Fibroblast of gingiva (primary cell): ENCODE measurements at places on chromosomes 12 and 14.

- DNase-seq, result no peak
Observed at GRCh38 chr12:87302126-87302745, 727.0 kb downstream of the C12orf50 start.

DNA sequence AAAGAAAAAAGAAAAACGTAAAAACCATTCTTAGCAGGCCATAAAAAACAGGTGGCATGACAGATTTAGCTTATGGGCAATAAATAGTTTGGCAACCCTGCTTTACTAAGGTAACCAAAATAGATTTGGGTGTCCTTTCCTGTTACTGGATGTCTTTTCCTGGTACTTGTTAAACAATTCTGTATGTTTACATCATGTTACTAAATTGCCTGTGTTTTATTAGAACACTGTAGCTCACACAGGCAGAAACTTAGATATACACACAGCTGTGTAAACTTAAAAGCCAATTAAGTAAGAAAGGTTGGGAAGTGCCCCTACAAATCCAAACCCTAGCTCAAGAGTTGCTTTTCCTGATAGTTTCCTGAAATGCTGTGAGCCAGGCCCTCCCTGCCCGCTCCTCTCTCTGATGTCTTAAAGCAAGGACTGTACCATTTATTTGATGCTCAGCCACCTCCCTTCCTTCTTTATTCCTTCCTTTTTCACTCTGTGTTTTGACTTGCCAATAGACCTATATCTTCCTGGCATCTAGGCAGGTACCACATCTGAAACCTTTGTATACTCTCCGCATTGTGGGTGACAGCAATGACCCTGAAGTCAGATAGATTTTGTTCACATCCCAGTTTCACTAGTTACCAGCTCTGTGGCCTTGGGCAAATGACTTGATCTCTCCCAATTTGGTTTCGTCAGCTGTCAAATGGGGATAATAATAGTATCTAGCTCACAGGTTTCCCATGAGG, 3.7 kb upstream of the CAMKK2 start:
- no peak for DNase-seq

- no peak for DNase-seq
Observed at GRCh38 chr12:16074894-16075293, 163.8 kb downstream of the DERA start.

DNA sequence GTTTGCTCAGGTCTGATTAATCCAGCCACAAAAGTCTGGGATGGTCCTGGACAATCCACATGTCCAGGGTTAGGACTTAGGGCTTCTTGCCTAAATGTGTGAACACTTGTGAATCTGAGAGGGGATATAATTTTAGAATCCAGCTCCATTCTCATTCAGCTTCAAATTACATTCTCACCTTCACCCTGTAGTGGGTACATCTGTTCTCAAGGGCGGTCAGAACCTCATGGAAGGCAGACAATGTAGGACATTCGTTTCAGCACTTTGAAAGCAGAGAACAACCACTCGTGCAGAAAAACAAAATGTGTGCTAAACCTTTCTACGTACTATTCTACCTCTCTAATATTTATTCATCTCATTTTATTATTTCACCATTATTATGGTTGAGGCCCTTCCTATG, 1.2 kb downstream of the TMEM229B start:
- DNase-seq, result no peak

- no peak for DNase-seq
Observed at GRCh38 chr14:71642715-71643114, 289.5 kb upstream of the RGS6 start.

DNA sequence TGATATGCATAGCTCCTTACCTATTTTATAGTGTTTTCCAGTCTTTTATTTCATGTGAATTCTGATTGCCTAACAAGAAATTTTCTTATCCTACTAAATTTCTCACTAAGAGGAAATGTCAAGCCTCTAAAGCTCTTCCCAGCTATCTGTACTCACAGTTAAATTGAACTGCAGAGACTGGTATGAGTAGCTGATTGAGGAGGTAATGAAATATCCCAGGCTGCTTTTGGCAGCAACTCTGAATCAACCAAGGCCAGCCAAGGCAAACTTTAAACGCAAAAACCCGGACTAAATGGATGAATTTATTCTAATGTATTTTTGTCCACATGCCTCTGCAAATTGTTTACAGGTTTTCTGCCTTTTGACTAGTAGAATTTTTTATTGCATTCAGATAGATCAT, 119.1 kb upstream of the PMCH start:
- DNase-seq, result no peak

GRCh38 chr12:132454193-132454932, 35.6 kb upstream of the FBRSL1 start:
- DNase-seq, result no peak

DNA sequence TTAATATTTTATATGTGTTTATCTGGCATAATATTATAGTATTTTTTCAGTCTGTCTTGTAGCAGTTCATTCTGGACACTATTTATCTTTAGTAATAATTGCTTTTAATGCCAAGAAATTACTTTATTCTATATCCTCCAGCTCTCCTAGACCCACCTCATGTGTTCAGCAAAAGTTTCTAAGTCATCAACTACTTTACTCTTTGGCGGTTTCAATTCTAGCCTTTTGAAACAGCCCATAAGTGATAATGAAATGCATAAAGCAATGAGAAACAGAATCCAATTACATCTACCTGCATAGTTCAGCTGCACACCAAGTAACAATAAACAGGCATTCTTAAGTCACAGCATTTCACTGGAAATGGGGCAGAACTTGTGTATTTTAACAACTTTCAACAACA, 225.5 kb downstream of the SLC25A21 start:
- no peak for DNase-seq

DNA sequence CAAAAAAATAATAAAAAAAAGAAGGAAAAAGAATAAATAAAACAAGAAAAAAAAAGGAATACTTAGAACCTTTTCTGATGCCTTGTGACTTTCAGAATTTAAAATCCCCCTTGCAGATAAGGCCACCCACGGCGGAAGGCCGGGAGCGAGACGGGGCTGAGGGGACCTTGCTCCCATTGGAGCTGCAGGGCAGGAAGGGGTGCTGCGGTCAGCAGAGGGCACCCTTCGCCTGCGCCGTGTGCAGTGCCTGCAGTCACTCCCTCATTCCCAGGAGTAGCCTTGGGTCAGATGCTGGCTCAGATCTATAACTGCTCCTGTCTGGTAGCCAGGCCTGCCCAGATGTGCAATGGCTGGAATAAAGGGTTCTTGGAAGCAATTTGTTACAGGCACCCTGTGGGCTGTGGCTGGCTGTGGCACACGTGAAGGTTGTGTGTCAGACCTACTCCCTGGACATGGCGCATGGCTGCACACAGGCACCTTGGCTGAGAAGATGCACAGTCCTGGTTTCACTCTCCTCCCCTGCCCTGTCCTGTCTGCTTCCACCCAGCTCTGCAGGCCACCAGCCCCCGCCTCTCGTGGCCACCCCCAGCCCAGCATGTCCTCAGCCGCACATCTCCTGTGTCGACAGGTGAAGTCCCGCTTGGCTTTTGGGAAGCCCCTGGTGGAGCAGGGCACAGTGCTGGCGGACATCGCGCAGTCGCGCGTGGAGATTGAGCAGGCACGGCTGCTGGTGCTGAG, 13.4 kb upstream of the ALDH2 start:
- peak; percentile 79 for DNase-seq

- peak; percentile 26 for DNase-seq
Observed at GRCh38 chr14:60964904-60965303, 16.0 kb downstream of the TRMT5 start.

- DNase-seq, result no peak
Observed at GRCh38 chr14:105062048-105062433, 3.2 kb downstream of the GPR132 start.

GRCh38 chr12:120060196-120060595, 56.4 kb downstream of the RAB35 start:
- DNase-seq, result peak; percentile 7

DNA sequence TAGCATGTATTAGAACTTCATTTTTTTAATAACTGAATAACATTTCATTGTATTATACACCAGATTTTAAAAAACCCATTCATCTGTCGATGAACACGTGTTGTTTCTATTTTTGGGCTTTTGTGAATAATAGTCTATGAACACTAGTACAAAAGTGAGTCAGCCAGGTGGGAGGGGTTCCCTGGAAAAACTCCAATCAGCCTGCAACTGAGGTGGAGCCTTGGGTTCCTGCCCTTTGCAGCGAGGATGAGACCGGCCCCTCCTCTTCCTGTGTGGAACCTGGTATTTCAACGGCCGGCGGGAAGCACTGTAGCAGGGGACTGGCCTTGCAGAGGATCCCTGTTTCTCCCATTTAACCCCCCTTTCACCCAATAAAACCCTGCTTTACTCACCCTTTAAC, 56.1 kb downstream of the LMNTD1 start:
- no peak for DNase-seq

GRCh38 chr12:88574278-88574677, 6.0 kb downstream of the KITLG start:
- no peak for DNase-seq

GRCh38 chr14:52998376-52999015, 47.6 kb upstream of the FERMT2 start:
- DNase-seq, result peak; percentile 90

DNA sequence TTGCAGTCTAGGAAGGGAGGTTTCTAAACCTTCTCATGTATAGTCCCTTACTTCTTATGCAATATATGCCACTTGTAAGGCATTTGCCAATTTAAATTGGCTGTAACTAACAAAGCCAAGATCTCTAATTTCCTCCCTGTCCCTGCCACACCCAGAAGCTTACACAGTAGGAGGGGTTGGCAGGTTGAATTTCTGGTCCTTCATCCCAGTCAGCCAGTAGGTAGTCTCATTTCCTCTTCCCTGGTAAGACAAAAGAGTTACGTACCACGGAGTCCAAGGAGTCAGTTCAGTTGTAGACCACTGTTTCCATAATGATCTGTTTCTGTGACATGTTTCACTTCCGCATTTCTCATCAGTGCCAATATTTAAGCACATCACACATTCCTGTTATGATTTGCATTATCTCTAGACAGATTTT, 47.0 kb upstream of the PLBD1 start:
- no peak for DNase-seq

- DNase-seq, result no peak
Observed at GRCh38 chr12:25236190-25236589, 14.5 kb downstream of the KRAS start.

- no peak for DNase-seq
Observed at GRCh38 chr12:2691345-2692071, 103.3 kb upstream of the FKBP4 start.

DNA sequence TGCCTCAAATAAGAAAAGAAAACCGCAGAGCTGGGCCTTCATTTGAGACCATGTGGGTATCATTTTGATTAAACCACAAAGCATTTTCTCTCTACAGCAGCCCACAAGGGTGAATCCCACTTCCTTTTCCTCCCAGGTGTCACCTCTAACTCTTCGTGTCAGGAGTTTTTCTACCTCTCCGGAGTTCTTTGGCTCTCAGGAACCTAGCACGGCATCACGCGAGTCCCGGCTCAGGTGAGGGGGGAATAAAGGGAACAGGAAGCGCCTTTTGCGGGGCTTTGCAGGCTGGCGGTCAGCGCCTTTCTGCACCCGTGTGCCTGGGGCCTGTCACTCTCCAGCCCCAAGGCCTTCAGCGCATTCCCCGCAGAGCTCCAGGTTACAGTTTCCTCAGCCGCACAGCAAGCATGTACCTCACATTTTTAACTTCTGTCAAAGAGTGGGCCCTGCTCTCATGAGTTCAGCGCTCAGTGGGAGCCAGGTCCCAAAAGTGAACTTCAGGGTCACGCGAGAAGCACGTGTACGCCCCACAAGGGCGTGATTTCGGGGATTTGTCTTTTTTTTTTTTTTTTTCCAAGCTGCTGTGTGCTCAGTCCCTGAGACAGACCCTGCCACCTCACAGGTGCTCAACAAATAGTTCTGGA, 740 bp upstream of the PRPF40B start:
- peak; percentile 40 for DNase-seq

- no peak for DNase-seq
Observed at GRCh38 chr12:10067942-10068341, 30.8 kb downstream of the CLEC1A start.

DNA sequence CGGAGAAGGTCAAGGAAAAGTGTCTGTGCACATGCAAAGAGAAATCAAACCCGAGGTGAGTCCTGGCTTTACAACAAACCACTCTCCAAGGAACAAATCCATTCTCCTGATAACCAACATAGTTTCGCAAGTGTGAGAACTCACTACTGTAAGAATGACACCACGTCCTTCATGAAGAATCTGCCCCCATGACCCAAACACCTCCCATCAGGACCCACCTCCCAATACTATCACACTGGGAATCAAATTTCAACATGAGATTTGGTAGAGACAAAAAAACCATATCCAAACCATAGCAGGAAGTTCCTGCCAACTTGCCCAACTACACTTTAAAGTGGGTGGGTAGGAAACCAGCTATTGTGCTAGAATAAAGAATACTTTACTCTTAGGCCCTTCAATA, 2.4 kb upstream of the ERC1 start:
- no peak for DNase-seq

DNA sequence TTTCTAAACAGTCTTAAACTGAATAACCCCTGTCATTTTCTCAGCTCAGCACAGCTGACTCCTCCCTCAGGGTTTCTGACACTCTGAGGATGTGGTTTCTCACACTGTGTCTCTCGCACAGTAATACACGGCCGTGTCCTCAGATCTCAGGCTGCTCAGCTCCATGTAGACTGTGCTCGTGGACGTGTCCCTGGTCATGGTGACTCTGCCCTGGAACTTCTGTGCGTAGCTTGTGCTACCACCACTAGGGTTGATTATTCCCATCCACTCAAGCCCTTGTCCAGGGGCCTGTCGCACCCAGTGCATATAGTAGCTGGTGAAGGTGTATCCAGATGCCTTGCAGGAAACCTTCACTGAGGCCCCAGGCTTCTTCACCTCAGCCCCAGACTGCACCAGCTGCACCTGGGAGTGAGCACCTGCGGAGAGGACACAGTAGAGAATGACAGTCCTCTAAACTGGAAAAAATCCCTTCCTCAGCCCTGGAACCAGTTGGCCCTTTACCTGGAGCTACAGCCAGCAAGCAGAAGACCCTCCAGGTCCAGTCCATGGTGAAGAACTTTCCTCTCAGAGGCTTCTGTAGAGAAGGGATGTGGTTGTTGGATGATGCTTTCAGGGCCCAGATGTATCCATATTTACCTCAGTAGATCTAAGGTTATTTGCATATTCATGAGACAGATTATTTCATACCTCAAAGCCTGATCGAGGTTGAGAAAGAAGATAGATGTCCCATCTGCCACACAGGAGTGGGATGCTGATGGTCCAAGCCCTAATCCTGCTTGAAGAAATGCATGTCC, 984.8 kb downstream of the TMEM121 start:
- no peak for DNase-seq

DNA sequence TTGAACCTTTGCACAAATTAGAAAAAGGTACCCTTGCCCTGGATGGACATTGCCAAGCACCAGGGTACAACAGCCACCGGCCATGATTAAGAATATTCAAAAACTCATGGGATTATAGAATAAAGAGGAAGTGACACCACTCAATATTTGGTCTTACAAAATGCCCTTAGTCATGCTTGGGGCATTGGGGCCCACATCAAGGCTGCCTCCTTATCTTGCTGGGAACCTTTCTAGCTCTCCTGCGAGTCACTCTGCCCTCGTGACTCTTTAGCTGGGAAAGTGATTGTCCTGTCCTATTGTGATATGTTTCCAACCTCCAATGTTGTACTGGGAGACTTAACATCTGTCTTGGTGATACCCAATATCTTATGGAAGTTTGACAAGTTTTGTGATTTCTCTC, 57.8 kb downstream of the GTF2A1 start:
- no peak for DNase-seq

- no peak for DNase-seq
Observed at GRCh38 chr12:130220706-130221100, 58.4 kb downstream of the FZD10 start.

GRCh38 chr12:21675641-21676040, 18.0 kb upstream of the LDHB start:
- DNase-seq, result no peak

GRCh38 chr14:100654814-100655740, 67.9 kb upstream of the BEGAIN start:
- DNase-seq, result no peak
